CD14-positive monocyte (primary cell): ENCODE measurements at places on chromosomes 5 and 9.

GRCh38 chr9:69207503-69207902, 33.4 kb downstream of the TJP2 start:
- DNase-seq: no peak

DNA sequence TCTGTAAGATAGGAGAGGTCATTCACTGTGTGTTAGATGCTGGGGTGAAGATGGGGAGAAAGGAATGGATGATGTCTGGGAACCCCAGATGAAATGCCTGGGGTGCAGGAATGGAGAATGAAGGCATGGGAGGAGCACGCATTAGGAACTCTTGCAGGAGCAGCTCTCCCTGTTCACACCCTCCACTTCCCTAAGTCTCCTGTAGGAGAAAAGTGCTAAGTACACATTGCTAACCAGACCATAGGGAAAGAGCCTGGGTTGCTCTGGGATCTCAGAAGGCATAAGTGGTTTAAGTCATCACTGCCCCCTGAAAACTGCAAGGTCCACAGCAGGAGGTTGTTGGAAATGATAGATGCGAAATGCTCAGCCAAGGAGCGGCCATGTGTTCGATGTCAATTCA, 163.1 kb downstream of the SEC61B start:
- DNase-seq: no peak

GRCh38 chr9:34566972-34567371, 22.6 kb downstream of the CNTFR start:
- no peak for DNase-seq

GRCh38 chr9:137689745-137690529, 71.1 kb downstream of the EHMT1 start:
- DNase-seq: no peak

GRCh38 chr5:133425764-133426163, 186.6 kb downstream of the FSTL4 start:
- no peak for DNase-seq

- DNase-seq: no peak
Observed at GRCh38 chr9:133739408-133740280, 1.5 kb upstream of the SARDH start.

DNA sequence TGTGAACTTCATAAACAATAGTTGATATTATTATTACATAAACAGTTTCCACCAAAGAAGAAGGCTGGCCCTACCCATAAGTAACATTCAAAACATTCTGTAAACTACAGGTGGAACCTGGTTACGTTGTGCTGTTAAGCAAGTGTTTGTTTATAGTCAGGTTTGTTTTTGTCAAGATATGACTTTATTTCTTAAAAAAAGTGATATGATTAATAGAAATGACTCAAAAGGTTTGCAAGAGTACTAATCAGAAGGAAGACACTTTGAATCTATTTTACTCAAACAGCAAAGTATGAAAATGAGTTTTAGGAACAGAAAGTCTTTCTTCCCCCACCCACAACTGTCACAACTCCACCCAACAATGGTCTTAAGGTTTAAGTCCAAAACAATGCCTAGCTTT, 220.8 kb downstream of the PLK2 start:
- DNase-seq: no peak

GRCh38 chr5:15914638-15915037, 265.0 kb downstream of the MARCHF11 start:
- no peak for DNase-seq

- no peak for DNase-seq
Observed at GRCh38 chr5:159947708-159948358, 31.6 kb downstream of the ADRA1B start.

- no peak for DNase-seq
Observed at GRCh38 chr5:163880302-163880701, 374.9 kb downstream of the MAT2B start.

- peak; percentile 58 for DNase-seq
Observed at GRCh38 chr5:167920589-167920988, 370.9 kb upstream of the WWC1 start.

DNA sequence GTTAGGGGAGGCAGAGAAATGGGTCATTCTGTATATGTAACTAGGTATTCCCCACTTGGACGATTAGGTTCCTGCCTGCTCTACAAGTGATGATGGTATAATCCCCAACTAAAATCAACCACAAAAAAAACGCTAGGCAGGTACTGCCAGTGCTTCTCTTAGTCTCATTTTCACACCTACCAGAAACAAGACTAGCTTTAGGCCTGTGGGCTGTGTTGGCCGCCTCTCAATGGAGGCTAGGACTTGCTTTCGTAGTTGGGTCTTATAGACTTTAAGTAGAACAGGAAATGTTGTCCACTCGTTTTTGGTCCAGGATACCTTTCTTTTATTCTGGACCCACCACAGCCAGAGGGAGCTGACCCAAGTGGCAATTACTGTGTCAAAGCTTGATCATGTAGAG, 111.8 kb downstream of the UNC13B start:
- DNase-seq: no peak

DNA sequence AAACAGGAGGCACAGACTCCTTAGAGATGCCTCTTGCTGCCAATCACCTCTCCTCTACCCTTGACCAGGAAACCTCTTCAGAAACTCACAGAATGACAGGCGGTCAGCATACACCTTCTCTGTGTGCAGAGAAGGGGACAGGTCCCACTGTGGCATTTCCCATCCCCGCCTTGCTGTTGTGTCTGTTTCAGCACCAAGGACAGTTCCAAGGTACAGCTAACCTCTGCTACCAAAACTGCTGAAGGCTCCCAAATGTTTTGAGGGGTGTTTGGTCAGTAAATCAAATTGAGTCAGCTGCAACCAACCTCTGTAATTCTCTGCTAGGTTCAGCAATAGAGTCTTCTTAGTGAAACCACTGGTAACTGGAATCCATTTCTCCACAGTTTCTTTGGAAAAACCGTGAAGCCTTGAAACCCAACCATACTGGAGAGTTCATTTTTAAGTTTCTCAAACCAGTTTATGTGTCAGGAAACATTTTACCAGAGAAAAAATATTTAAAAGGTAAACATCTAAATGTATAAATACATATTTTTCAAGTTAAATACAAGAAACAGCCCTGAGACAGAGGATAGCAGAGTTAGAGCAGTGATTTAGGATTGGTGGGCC, 122.0 kb downstream of the DRD1 start:
- no peak for DNase-seq

DNA sequence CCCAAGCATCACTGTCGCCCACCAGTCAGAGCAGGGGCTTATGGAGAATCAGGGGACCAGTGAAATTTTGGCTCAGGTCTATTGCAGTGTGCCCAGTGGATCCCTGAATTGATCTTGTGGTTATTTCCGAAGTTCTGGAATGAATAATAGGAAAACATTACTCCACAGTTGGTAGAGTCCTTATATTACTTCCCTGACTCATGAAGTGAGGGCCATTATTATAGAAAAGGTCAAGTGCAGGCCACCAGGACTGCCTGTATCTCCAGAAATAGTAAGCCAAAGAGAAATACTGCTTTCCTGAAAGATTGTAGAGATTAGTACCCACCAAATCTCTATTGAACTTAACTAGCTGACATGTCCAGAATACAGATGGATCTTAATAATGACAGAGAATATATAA, 335.0 kb downstream of the NPR3 start:
- no peak for DNase-seq

DNA sequence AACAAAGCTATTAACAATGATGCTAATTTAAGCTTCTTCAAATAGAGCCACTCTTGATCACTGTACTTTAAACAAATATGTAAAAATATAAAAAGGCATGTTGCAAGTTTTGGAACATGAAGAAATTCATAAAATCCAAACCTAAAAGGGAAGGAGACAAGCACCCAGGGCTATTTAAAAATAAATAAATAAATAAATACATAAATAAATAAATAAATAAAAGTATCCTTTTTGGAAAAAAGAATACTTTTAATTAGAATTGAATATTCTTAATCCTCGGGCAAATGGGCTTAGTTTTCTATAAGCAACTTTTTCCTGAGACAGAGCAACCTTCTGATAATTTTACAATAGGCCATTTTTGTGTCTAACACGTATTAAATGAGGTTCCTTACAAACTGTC, 147.5 kb upstream of the PCA3 start:
- DNase-seq: no peak

GRCh38 chr5:1497795-1498622, 25.8 kb downstream of the LPCAT1 start:
- no peak for DNase-seq

- DNase-seq: no peak
Observed at GRCh38 chr9:89991204-89991790, 386.5 kb downstream of the GADD45G start.

DNA sequence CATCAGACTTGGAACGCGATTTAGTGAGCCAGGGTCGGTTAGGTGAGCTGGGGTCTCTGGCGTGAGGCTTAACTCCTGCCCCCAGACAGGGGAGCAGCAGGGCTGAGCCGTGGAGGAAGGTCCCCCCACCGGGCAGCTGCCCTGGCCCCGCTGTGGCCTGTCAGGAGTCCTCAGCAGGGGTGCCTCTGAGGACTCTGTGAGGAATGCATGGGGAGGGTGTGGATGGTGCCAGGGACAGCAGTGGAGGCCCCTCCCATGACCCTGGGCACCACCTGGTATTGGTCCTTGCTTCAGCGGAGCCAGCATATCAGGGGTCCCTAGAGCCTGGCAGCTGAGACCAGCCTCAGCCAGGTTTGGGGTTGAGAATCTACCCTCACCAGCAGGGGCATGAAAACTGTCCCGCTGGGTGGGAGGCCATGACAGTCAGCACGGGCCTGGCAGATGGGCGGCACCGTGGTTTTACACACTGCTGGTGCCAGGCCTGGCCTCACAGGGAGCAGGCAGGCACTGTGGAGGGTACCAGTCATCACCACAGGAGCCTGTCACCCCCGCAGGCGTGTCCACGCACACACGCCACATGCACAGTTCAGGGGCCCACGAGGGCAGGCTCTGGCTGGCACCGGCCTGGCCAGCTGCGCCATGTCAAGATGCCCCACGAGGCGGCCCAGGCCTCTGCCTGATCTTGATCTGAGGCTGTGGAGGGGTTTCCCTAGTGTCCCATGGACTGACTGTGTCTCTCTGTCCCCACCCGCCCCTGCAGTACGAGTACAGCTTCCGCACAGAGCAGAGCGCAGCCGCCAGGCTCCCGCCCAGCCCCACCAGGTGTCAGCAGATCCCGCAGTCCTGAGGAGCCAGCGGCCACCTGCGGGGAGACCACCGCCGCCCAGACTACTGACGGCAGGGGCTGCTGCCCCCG, 111.1 kb upstream of the LMX1B start:
- DNase-seq: no peak

DNA sequence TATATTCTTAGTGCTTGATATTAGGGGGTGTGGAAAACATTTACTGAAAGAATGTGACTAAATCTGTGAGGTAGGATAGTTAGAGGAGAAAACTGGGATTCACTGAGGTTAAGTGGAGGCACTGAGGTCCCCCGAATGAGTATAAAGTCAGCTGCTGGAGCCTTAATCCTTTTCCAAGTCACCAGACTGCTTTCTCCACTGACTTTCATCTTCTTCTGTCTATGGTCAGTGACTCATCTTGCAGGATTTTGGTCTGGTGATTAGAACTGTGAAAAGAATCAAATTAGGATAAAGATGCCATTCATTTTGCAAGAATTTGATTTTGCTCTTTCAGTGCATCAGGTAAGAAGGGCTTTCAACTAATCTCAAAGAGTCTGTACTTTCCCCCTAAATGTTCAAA, 89.3 kb upstream of the ALDH1A1 start:
- DNase-seq: no peak
